ENCODE measurements at places on chromosomes 16 and 17. TPM values are rescaled to one million over a fixed set of nuclear protein-coding genes. Genes with fewer than 3 reads are reported as not detected.

Gene IL34
- not detected for polyA plus RNA-seq

Gene SLC4A1
- polyA plus RNA-seq, result not detected

Gene SULT1A2
- polyA plus RNA-seq, result not detected

Gene KRTAP2-2
- polyA plus RNA-seq, result not detected

Gene GID4
- 7.0 TPM for polyA plus RNA-seq

Gene SPEM1
- not detected for polyA plus RNA-seq

Gene BCL6B
- not detected for polyA plus RNA-seq

Gene CD300A
- 3.0 TPM for polyA plus RNA-seq

Data from CD4-positive, CD25-positive, alpha-beta regulatory T cell (primary cell).